ENCODE measurements at places on chromosomes 6 and 20. TPM values are rescaled to one million over a fixed set of nuclear protein-coding genes. Genes with fewer than 3 reads are reported as not detected.

The OPN5 gene
- not detected for polyA plus RNA-seq

The FOXS1 gene
- polyA plus RNA-seq, result 1.1 TPM

The VSTM2L gene
- polyA plus RNA-seq, result 2.5 TPM

The KCNQ5 gene
- polyA plus RNA-seq, result 2.0 TPM

The PTCRA gene
- polyA plus RNA-seq, result not detected

The MOXD1 gene
- polyA plus RNA-seq, result 9.0 TPM
